ENCODE measurements at places on chromosomes 4 and X.

- DNase-seq: no peak
Measured at GRCh38 chr4:140243278-140243753, 89.3 kb upstream of the MAML3 start.

DNA sequence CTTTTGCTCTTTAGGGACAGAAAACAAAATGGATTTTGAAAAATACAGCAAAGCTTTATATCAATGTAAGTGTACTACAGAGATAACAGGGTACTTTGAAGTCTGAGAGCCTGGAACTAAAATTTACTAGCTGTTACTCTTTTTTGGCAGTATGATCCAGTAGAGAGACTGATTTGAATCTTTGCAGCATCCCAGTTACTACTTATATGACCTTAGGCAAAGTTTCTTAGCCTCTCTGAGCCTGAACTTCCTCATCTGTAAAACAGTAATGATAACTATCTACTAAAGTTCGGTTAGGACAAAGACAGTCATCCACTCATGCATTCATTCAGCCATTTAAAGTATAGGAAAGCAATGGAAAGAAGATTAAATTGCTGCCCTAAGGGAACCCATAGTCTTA is 10.1 kb downstream of the BRWD3 start:
- no peak for DNase-seq

GRCh38 chr4:83065266-83065665 is 30.3 kb downstream of the COPS4 start:
- no peak for DNase-seq

DNA sequence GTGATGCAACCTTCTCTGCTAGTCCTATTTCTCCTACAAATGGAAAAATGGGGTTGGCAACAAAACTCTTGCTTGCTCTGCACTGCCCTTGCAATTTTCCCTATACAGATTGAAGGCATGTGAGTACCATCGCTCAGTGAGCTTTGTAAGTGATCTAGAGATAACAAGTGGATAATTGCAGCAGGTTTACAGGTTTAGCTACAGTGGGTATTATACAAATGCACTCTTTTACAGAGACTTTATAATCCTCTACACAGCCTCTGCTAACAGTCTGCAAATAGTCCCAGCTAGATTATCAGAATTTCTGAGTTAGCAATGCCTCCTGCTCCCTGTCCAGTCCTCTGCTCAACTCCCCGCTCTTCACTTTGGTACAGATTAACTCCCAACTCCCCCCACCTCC is 11.1 kb downstream of the LEF1 start:
- DNase-seq: no peak

DNA sequence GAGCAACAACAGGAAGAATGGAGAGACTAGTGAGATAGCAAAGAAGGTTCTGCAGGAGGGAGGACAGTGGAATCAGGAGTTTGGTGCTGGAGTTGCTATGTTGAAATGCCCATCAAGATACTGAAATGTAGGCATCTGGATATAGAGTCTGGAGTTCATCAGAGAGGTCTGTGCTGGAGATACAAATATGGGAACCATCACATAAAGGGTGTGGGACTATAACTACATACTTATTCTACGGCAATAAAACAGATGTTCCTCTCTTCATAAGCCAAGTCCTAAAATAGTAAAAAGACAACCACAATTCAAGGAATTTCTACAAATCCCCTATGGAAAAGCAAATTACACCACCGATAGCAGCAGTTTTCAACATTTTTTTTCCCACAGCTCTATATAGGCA is 1.6 kb downstream of the MED14 start:
- DNase-seq: no peak

DNA sequence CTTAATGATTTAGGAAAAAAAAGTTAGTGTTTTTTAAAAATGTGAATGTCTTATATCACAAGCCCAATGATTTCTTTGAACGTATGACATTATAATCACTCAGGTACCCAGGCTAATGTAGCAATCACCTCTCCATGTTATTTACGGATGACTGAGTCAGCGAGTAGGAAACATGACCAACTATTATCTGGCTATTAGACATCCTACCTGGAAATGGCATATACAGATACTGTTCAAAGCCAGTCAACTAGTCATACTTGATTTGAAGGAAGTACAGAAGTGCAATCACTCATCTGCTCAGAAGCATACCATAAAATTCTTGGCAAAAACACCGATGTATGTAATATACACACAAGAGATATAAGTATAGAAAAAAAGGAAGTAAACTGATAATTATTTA is 732.5 kb downstream of the ARAP2 start:
- DNase-seq: no peak

GRCh38 chr4:122017296-122017695 is 65.4 kb upstream of the TRPC3 start:
- DNase-seq: no peak

DNA sequence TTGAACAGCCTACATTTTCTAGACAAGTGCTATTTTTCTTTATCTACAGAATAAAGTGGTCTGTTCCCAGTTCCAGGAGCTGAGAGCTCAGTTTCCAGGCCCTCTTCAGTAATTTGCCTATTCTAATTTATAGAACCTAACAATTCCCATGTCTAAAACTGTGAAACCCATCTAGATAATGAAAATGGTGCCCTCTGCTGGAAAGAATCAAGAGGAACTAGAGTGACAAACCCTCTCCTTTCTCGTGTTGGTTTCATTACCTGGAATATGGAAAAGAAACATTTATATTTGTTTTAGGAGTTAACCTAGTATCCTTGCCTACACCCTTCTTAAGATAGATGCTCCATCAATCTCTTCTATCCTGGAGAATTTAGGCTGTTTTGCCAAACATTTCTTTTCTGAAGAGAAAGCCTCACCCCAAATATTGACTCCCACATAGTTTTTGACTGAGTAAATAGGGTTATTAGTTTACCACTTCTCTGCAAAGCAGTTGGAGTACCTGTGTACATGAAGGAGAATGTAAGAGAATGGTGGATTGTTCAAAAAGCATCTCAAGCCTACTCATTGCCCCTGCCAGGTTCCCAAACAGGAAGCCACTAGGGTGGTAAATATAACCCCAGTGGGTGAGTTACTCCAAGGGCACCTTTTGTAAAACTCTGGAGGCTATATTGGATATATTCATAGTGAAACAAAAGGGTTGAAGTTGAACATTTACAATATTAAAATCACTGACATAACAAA is 121.6 kb downstream of the RASL11B start:
- no peak for DNase-seq

DNA sequence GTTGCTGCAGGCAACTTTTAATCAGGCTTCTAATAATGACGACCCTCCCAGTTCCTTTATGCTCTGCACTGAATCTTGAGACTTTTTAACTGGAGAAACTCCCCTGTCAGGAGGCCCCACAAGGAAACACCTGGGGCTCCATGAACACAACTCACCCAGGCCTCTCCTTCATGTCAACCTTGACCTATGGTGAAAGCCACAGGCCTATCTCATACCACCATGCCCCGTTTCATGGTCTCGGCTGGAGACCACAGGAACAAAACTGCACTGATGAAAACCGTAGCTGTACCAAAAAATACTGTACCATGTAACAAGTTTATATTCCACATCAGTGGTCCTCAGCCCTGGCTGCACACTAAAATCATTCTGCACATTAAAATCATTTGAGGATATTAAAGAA is 57.0 kb downstream of the ZNF827 start:
- no peak for DNase-seq

DNA sequence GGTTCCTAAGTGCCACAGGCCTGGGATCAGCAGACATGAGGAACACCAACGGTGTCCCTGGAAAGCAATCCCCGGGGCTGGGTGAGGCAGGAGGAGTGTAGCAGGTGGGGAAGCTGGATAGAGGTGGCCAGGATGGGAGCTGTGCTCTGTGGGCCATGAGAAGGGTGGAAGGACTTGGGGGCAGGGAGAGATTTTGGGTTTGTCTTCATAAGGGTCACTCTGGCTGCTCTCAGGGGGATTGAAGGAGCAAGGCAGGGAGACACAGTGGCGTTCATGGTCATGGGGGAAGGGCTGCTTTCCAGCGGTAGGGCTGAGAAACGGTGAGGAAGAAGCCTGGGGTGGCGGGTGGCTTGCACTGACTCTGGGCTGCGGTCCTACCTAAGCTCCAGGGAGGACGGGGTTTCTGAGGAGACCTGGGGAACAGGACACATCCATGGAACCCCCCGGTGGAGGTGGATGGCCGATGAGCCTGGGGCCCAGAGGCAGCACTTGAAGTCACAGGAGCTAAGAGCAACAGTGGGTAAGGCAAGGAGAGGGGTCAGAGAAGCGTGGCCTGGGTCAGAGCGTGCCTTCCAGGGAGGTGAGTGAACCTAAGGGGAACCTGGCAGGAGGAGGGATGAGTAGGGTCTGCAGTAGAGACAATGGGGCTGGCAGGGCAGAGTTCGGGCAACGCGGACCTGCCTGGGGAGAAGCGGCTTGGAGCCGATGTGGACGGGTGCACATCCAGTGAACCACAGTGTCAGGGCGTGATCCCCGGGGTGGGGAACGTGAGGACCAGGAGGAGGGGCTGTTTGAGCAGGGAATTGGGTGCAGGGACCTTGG is 12.4 kb upstream of the CTBP1 start:
- DNase-seq: no peak

DNA sequence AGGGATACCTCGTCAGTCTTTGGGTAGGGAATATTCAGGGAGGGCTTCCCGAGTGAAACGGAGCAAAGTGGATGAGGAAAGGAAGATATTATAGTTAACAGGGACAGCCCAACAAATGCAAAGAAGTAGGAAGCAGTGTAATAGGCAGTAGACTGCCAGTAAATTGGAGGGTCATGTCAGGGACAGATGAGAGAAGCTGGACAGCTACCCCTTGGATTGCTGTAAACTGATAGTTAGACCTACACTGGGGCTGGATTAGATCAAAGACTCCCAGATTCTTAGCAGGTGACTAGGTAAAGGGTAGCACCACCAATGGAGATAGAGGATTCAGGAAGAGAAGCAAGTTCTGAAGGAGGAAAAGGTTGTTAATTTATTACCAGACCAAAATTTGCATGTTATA is 48.0 kb downstream of the NPNT start:
- DNase-seq: no peak

GRCh38 chr4:45663628-45664081 is 460.2 kb downstream of the GABRG1 start:
- DNase-seq: no peak

- DNase-seq: no peak
Measured at GRCh38 chr4:168761066-168761465, 249.0 kb downstream of the CBR4 start.
